ENCODE measurements at places on chromosomes 2 and 18.
A peak's percentile ranks its signal among the peaks of the same experiment; 100 is the strongest.

- no peak for DNase-seq
Measured at GRCh38 chr18:21826641-21827302, 86.2 kb downstream of the MIB1 start.

DNA sequence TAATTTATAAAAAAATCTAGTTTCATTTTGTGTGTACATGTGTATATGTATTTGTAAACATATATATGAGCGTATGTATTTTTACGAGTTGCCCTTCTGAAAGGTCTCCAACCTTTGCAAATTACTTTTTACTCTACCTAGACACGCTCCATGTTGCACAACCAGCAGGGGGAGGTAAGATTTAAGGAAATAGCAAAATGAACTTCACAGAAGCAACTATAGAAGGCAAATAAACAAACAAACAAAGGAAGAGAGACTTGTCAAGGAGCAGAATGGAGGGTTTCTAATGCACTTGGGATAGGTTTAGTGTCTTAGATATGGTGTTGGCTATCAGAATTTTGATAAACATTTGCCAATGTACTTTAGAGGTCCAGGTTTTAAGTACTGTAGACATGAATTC is 820.5 kb upstream of the POU3F3 start:
- no peak for DNase-seq

- DNase-seq: no peak
Measured at GRCh38 chr2:236665572-236666118, 96.0 kb downstream of the ACKR3 start.

GRCh38 chr2:227765788-227766372 is 20.2 kb downstream of the SCYGR8 start:
- DNase-seq: no peak

- no peak for DNase-seq
Measured at GRCh38 chr2:108923736-108924579, 65.1 kb downstream of the EDAR start.

- DNase-seq: no peak
Measured at GRCh38 chr2:9693196-9693491, 62.3 kb upstream of the YWHAQ start.

DNA sequence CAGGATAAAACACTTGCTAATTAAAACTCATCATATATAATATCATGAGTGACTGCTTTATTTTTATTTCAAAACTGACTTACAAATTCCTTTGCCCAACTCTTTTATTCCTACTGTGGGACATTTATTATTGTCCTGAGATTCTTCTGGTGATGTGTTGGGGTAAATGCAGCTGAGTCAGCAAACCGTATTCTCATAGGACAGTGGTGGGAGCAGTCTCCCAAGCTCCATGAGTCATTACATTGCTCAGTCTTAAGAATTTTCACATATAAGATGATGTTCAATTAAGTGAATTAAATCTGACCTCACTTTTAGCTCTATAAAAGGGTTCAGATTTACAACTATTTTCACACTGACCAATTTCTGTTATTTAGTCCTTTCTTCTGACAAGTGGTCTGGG is 1530.7 kb downstream of the LRP1B start:
- DNase-seq: no peak

GRCh38 chr2:109460553-109461324 is 153.0 kb downstream of the SEPTIN10 start:
- DNase-seq: no peak

GRCh38 chr2:120105360-120105759 is 92.5 kb downstream of the EPB41L5 start:
- no peak for DNase-seq

DNA sequence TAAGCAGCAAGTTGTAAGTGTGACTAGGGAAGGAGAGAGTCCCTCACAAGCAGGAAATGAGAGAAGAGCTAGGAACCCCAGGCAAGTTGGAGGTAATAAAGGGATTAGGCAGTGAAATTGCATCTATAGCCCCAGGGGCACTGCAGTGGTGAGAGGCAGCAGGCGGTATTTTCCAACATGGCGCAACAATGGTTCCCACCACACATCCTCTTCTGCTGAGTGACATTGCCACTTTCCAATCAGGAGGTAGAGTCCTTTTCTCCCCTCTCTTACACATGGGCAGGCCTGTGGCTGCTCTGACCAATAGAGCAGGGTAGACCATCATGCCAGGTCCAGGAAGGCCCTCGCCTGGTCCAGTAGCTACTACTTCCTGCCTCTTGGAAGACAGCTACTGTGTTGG is 86.6 kb downstream of the DNER start:
- DNase-seq: no peak

GRCh38 chr18:48662011-48662661 is 123.3 kb downstream of the CTIF start:
- DNase-seq: peak; percentile 65

- DNase-seq: no peak
Measured at GRCh38 chr18:25875551-25876240, 214.7 kb downstream of the SS18 start.

- DNase-seq: no peak
Measured at GRCh38 chr2:201977651-201978050, 56.0 kb upstream of the FZD7 start.

- DNase-seq: no peak
Measured at GRCh38 chr18:54948350-54948837, 10.9 kb downstream of the CCDC68 start.

- DNase-seq: no peak
Measured at GRCh38 chr2:144211826-144212225, 308.1 kb downstream of the ZEB2 start.

- DNase-seq: no peak
Measured at GRCh38 chr2:66521291-66521922, 86.5 kb downstream of the MEIS1 start.

- DNase-seq: no peak
Measured at GRCh38 chr2:231632559-231633142, 40.0 kb downstream of the TEX44 start.

GRCh38 chr18:30987467-30988241 is 54.9 kb downstream of the DSC3 start:
- DNase-seq: no peak

DNA sequence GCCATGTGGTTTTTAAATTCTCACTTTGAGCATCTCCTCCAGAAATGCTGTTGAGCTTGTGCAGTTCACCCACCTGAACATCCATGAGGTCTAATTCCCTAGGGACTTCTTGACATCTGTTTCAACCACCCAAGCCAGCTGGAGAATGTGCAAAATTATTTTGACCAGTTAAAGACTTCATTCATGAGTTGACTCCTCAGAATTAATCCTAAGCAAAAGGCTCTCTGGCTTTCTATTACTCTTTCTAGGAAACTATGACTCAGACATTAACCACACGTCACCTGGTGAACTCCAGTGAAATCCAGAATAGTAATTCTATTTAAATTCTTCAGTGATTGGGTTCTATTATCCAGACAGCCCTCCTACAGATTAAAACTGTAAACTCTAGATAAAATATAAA is 247.5 kb downstream of the NBAS start:
- DNase-seq: no peak

- no peak for DNase-seq
Measured at GRCh38 chr2:181196401-181196800, 216.0 kb downstream of the UBE2E3 start.

GRCh38 chr18:2918761-2919550 is 72.2 kb downstream of the EMILIN2 start:
- DNase-seq: no peak

DNA sequence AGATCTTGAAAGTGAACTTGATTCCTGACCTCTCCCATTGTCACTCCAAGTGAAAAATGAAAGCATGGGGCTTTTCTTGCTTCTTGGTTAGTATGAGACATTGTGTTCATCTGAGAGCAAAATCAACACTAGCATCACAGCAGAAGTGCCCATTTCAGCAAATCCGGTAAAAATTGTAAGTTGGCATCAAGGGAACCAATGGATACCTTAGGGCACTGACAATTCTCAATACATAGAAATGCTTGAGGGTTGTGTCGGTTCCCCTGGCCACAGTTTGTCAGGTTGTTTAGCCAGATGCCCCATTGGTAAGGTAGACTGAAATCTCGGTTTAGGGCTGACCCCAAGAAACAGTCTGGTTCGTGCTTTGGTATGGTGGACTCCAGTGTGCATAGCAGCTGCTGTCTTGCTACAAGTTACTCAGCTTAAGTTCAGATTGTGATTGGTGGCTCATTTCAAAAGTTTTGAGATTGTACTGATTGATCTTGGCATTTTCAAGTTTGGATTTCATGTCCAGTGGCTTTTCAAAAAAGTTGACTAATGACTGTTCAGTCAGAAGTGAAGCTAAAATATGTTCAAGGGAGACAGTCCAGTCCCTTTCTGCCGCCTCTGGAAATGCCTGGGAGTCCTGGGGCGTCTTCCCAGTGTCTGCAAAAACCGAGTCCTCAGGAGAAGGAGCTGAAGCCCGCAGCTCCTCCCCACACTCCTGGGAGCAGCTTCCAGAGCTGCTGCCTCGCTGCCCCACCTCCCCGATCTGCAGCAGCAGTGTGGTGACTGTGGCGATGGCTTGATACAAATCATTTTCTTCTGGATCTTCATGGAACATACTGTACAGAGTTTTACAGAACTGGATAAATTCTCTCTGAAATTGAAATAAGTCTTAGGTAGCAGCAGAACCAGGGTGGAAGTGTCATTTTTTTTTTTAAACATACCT is 5.6 kb downstream of the RPL31 start:
- no peak for DNase-seq

DNA sequence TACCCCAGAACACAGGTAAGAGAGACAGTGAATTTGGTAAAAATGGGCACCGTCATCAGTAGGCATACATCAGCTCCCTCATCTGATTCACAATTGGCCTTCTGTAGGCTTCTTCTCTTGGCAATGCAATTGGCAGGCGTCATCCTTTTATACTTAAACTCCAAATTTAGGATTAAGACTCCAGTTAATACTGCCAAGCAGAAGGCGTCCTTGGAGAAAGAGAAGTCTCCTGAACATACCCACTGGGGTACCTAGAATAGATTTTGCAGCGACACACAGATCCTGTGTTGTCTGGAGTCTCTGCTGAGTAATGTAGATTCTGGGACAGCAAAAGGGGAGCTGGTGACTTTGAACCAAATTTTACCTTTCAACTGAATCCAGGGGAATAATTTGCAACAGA is 592 bp upstream of the METAP1D start:
- peak; percentile 27 for DNase-seq

DNA sequence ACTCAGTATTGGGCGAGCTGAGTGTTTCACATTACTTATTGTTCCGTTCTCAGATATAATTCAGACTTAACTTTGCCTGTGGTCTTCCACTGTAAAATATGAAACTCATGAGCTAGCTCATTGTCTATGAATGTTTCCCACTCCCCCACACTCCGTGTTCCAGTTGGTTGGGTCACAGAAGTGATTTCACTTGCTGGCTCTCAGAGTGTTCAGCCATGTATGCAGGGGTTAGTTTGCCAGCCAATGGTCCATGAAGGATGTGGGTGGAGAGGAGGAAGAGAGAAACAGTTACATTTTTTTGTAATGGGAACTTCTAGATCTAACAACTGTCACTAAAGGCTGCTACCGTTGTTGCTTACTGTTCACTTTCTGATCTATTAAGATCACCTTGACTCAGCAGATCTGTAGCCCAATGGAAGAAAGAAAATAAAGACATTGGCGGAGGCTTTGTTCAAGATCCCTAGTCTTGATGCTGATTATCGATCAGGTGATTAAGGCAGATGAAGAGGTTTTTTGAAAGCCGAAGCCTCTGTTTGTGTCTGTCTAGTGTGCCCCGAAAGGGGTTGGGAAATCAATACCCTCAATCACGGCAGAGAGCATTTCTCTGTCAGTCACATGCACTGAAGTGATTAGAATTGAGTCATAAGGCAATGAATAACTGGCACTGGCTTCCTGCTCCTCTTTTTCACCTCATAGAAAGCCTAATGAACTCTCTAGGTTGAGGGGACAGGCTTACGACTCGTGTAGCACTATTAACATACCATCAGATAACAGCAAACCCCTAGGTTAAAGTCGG is 279.7 kb upstream of the FIGN start:
- no peak for DNase-seq

- DNase-seq: no peak
Measured at GRCh38 chr18:62763101-62763521, 47.8 kb downstream of the PHLPP1 start.

DNA sequence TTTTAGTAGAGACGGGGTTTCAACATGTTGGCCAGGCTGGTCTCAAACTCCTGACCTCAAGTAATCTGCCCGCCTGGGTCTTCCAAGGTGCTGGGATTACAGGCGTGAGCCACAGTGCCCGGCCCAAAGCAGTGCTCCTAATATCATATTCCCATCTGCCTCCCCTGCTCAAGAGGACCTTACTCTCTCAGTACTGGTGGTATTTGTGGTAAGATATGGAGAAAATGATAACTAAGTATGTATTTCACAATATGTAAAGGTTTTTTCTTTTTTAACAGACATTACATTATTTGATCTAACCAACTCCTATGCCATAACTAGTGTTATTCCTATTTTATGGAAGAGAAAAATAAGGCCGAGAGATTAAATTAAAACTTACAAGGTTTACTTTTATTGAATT is 201.0 kb downstream of the CAMKMT start:
- DNase-seq: no peak

GRCh38 chr2:85672456-85672855 is 4.5 kb upstream of the SFTPB start:
- DNase-seq: no peak

- DNase-seq: no peak
Measured at GRCh38 chr2:83579507-83579906, 879.6 kb downstream of the SUCLG1 start.
